ENCODE measurements at places on chromosomes 3 and 15.
A peak's percentile ranks its signal among the peaks of the same experiment; 100 is the strongest.

GRCh38 chr15:79408041-79408440 is 24.1 kb upstream of the MINAR1 start:
- no peak for DNase-seq

DNA sequence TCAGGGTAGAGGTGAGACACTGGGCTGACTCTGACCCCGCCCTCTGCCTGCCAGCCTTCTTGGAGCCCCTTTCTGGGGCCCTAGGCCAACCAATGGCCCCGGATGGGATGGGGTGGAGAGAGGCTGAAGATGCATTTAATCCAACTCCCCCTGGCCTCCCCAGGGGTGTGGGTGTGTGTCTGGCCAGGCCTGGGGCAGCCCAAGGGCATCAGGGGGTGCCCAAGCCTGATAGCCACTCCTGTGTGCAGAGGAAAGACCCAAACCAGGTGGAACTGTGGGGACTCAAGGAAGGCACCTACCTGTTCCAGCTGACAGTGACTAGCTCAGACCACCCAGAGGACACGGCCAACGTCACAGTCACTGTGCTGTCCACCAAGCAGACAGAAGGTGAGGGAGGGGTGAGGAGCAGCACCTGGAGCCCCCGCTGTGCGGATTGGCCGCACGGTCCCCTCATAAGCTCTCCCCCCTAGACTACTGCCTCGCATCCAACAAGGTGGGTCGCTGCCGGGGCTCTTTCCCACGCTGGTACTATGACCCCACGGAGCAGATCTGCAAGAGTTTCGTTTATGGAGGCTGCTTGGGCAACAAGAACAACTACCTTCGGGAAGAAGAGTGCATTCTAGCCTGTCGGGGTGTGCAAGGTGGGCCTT is 9.5 kb downstream of the SPINT1 start:
- no peak for DNase-seq

DNA sequence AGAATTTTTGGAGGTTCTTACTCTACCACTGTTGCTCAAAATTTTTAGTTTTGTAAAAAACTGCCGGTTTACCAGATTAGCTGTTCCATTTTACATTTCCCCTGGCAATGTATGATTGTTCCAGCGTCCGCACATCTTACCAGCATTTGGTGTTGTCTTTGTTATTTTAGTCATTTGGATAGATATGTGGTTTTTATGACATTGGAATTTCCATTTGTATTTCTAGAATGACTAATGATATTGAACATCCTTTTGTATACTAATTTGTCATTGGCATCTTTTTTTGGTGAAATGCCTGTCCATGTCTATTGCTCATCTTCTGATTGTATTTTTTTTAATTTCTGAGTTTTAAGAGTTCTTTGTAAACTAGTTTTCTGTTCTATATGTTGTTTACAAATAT is 28.5 kb downstream of the LRRC28 start:
- DNase-seq = no peak

GRCh38 chr3:29511701-29512100 is 230.8 kb downstream of the RBMS3 start:
- no peak for DNase-seq

- no peak for DNase-seq
Measured at GRCh38 chr3:24741506-24741905, 246.9 kb upstream of the THRB start.

DNA sequence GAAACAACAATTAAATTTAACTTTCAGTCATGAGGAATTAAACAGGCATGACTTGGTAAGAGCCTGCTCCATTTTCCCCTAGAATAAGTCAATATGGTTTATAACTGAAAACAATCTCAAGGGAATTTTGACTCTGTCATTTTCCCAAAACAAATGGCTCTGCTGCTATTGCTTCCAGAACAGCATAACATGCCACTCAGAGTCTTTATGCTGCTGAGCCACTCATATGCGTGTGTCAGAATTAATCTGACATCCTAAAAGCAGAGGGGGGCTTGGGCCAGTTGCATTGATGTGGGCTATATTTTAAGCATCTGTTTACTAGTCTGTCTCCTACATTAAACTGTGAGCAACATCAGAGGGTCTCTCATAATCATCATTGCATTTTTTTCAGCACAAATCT is 111.1 kb upstream of the ABI3BP start:
- DNase-seq = no peak

DNA sequence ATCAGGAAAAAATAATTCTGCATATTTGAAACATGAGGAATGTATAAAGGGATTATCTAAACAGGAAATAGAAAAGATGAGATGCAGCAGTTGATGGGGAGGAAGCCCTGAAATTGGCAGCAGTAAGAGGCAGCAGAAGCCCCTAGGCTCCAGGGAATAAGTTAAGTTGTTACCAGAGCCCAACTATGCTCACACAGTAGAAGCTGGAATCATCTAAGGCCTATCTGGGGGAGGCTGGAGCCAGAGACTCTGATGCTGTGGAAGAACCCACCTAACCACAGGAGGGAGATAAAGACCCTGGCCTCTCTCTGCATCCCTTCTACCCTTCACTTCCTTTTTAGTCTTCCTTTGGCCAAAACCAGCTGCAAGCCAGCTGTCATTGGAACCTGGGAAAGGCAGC is 519.7 kb downstream of the DIPK2A start:
- DNase-seq = no peak

GRCh38 chr3:71568207-71568606 is 15.3 kb downstream of the FOXP1 start:
- DNase-seq = no peak

DNA sequence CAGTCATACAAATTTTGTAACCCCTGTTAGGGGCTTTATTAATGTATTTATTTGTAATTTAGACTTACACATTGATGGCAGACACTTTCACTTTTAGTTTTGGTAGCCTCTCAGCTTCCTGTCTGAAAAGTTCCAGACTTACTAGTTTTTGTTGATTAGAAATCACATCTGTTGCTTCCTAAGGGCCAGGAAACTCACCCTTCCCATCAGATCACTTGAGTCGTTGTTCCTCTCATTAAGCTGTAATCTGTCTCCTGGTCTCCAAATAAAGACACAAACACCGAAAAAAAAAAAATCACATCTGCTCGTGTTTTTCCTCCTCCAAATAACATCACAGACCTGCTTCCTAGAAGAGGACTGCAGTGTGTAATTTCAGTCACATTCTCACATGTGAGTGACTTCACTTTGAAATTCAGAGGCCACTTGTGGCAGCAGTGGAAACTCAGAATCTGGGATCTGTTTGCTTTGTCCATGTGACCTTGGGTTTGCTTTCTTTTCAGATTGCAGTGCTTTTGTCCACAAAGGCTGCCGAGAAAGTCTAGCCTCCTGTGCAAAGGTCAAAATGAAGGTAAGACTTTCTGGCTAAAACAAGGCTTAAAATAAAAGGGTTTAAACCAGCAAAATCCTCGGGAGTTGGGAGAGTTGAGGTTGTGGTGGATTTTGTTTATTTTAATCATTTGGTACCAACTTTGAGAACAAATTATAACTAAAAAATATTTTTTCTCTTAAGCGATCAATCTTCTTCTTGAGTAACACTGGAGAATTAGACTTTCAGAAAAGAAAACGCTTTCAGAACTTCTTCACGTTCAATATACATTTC is 87.0 kb downstream of the KLHL25 start:
- DNase-seq = peak; percentile 73

DNA sequence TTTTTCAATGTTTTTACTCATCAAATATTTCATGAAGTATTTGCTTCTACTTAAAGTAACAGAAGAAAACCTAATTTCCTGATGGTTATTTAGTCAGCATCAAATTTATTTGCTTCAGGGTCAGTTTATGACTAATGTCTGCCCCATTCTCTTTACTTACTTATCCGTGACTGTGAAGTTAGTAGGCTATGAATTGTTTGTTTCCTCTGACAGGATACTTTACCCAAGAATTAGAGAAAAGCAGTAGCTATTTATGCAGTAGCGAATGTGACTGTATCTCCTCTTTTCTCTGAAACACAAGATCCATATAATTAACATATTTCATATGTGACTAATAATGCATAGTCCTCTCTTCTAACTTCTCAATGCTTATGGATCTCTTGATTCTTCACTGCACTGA is 329.9 kb upstream of the ROBO1 start:
- DNase-seq = no peak

GRCh38 chr3:12325586-12326515 is 37.0 kb downstream of the PPARG start:
- peak; percentile 41 for DNase-seq

DNA sequence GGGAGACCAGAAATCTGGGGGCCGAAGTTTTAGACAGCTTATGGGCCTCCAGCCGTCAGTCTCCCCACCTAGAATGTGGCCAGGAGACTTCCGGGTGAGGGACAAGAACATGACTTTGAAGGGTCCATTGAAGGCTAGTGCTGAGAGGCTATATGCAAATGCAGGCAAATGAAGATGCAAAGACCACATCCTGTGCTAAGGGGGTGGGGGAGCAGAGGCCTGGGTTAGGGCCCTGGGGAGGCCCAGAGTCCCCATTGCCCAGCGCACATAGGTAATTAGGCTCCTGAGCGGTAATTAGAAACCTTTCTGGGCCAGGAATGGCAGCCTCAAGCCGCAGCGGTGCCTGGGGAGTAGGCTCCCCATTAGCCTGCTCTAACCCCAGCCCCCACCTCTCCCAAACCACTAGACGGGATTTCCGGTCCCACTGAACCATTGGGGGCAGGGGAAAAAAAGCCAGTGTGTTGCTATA is 6.8 kb downstream of the CSK start:
- DNase-seq = no peak

GRCh38 chr3:17030956-17031652 is 146.3 kb downstream of the PLCL2 start:
- no peak for DNase-seq

GRCh38 chr3:190883973-190884832 is 21.7 kb upstream of the GMNC start:
- DNase-seq = peak; percentile 80
